Endothelial cell of umbilical vein (primary cell): ENCODE measurements at places on chromosomes 1 and 21.
A peak's percentile ranks its signal among the peaks of the same experiment; 100 is the strongest.

DNA sequence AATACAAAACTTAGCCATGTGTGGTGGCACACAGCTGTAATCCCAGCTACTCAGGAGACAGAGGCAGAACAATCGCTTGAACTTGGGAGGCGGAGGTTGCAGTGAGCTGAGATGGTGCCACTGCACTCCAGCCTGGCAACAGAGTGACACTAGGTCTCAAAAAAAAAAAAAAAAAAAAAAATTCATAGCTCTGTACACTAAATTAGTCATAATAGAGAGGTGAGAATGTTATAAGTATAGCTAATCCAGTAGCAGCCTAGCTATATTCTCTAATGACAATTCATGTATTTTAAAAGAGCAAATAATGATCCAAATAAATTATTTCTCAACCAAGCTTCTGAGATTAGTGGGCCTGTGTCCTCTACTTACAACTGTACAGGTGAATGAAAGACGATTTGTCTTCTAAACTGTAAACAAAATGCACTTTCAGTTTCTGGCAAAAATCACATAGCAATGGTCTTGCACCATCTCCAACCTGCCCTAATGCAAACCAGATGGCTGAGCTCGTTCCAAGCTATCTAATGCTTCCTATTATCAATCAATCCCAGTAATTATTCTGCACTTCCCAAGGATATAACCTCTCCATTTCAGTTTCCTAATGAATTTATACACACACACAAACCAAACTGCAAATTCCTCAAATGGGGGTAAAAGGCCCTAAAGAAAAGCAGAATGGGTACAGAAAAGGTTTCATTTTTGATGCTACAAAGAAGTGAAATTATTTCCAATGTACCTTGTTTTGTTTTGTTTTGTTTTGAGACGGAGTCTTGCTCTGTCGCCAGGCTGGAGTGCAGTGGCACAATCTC lies 56.5 kb downstream of the GATAD2B start:
- no peak for DNase-seq
- no peaks in the 10 kb centered on the region for H3K4me1 ChIP-seq
- H3K36me3 ChIP-seq: no peaks in the 10 kb centered on the region
- no peaks in the 10 kb centered on the region for H3K27me3 ChIP-seq
- H3K4me3 ChIP-seq: no peak overlapping the region

- DNase-seq: no peak
- H3K36me3 ChIP-seq: no peaks in the 10 kb centered on the region
- no peak overlapping the region for H3K27ac ChIP-seq
- peaks cover 37% of the 10 kb centered on the region for H3K4me1 ChIP-seq
Observed at GRCh38 chr21:37449302-37449937, 82.8 kb downstream of the DYRK1A start.

GRCh38 chr1:117602862-117603261 lies 3.0 kb upstream of the TENT5C start:
- peaks cover 15% of the 10 kb centered on the region for H3K4me1 ChIP-seq
- H3K27me3 ChIP-seq: peaks cover 34% of the 10 kb centered on the region
- DNase-seq: no peak
- H3K4me3 ChIP-seq: no peak overlapping the region
- H3K27ac ChIP-seq: no peak overlapping the region

GRCh38 chr1:53626616-53627015 lies 112.3 kb downstream of the GLIS1 start:
- H3K4me1 ChIP-seq: no peaks in the 10 kb centered on the region
- no peaks in the 10 kb centered on the region for H3K36me3 ChIP-seq
- H3K27ac ChIP-seq: no peak overlapping the region
- H3K4me3 ChIP-seq: no peak overlapping the region

GRCh38 chr1:31939484-31940329 lies 1.5 kb upstream of the PTP4A2 start:
- H3K4me3 ChIP-seq: no peak overlapping the region
- H3K4me1 ChIP-seq: peaks cover 37% of the 10 kb centered on the region
- H3K27ac ChIP-seq: no peak overlapping the region

- no peak overlapping the region for H3K27ac ChIP-seq
- no peaks in the 10 kb centered on the region for H3K4me1 ChIP-seq
- DNase-seq: peak; percentile 58
- H3K4me3 ChIP-seq: no peak overlapping the region
- H3K27me3 ChIP-seq: no peaks in the 10 kb centered on the region
Observed at GRCh38 chr1:226608699-226609505, 60.3 kb downstream of the STUM start.

- no peaks in the 10 kb centered on the region for H3K4me1 ChIP-seq
- H3K36me3 ChIP-seq: no peaks in the 10 kb centered on the region
- no peaks in the 10 kb centered on the region for H3K27me3 ChIP-seq
- H3K4me3 ChIP-seq: no peak overlapping the region
- no peak for DNase-seq
Observed at GRCh38 chr1:50521703-50522102, 98.5 kb upstream of the DMRTA2 start.

DNA sequence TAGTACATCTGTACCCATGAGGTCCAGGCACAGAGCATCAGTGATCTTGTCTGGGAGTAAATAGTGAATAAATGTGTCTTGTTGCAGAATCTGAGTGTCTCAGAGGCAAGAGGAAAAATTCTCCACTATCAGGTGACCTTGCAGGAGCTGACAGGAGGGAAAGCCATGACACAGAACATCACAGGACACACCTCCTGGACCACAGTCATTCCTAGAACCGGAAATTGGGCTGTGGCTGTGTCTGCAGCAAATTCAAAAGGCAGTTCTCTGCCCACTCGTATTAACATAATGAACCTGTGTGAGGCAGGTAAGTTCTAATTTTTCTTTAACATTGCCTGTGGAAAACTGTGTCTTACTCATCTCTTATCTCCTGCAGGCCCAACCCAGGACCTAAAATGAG lies 43.1 kb downstream of the IL12RB2 start:
- H3K36me3 ChIP-seq: no peaks in the 10 kb centered on the region
- H3K27me3 ChIP-seq: peaks cover 8% of the 10 kb centered on the region

GRCh38 chr1:153271711-153272110 lies 12.2 kb downstream of the LORICRIN start:
- H3K27me3 ChIP-seq: no peaks in the 10 kb centered on the region
- no peaks in the 10 kb centered on the region for H3K4me1 ChIP-seq
- no peak overlapping the region for H3K4me3 ChIP-seq
- H3K27ac ChIP-seq: no peak overlapping the region
- H3K36me3 ChIP-seq: no peaks in the 10 kb centered on the region
- no peak for DNase-seq

DNA sequence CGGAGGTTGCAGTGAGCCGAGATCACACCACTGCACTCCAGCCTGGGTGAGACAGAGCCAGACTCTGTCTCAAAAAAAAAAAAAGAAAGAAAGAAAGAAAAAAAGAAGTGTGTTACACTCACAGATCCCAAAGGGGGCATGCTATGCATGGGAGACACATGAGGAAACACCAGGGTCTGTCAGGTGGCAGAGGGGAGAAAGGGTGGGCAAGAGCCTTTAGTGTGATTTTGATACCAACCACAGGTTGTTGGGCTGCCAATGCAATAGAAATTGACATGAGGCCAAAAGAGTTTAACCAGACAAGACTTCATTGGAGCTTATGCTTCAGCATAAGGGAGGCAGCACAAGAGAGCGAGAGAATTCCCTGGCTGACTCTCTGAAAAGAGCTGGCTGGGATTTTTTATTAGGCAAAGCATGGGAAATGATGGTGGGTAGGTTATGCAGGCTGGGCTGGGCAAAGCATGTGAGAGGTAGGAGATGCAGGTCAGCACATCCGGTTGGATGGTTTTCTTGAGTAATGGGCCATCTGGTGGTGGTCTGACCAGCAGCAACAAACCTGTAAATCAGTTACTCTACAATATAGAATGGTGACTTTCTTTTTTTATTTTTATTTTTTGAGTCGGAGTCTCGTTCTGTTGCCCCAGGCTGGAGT lies 11.7 kb upstream of the EXTL1 start:
- H3K27ac ChIP-seq: no peak overlapping the region
- no peak overlapping the region for H3K4me3 ChIP-seq
- DNase-seq: no peak
- no peaks in the 10 kb centered on the region for H3K36me3 ChIP-seq
- peaks cover 3% of the 10 kb centered on the region for H3K27me3 ChIP-seq
- H3K4me1 ChIP-seq: no peaks in the 10 kb centered on the region

DNA sequence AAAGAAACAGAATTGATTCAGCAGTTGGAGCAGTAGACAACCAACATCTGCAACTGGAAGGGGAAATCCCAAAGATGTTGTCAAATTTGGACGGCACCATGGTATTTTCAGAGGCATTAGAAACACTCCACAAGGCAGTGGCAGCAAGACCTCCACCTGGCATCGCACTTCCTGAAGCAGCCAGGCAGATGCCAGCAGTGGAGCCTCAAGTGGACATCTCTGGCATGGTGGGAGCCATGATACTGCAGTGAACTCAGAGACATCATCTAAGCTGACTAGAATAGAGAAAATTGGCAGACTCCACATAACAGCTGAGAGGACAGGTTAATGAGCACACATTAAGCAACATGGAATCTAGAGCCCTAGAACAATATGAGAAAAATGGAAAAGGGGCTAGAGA lies 33.9 kb upstream of the RGS8 start:
- no peaks in the 10 kb centered on the region for H3K4me1 ChIP-seq
- no peaks in the 10 kb centered on the region for H3K27me3 ChIP-seq
- H3K27ac ChIP-seq: no peak overlapping the region
- no peaks in the 10 kb centered on the region for H3K36me3 ChIP-seq

DNA sequence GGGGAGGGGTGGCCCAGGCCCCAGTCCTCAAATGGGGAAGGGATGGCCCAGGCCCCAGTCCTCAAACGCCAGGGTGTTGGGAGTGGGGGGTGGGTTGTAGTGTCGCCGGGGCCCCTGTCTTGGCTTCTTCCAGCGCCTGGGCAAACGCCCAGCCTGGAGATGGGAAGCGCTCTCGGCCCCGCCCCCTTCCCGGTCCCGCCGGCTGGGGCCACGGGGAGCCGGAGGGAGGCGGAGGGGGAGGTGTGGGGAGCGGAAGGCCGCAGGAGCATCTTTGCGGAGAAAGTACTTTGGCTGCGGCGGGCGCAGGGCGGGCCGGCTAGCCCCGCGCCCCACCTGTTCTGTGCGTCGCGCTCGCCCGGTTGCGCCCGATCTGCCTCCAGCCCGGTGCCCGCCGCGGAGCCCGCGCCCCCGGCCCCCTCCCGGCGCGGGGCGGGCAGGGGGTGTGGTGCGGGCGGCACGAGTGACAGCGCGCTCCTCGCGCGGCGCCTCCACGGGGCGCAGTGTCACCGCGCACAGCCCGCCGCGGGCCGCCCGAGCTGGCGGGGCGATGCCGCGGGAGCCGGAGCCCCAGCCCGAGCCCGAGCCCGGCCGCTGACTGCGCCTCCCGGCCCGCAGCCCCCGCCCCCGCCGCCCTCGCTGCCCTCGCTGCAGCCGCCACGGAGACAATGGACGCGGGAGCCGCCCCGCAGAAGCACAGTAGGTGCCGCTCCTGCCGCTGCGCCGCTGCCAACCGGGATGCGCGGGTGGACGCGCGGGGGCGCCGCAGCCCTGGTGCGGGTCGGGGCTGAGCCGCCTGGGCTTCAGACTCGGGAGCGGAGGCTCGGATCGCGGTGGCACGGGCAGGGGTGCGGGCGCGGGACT lies 31.1 kb upstream of the PEX10 start:
- no peak overlapping the region for H3K4me3 ChIP-seq
- H3K27ac ChIP-seq: no peak overlapping the region
- no peaks in the 10 kb centered on the region for H3K36me3 ChIP-seq
- peaks cover 13% of the 10 kb centered on the region for H3K27me3 ChIP-seq

- DNase-seq: no peak
- H3K36me3 ChIP-seq: peaks cover 5% of the 10 kb centered on the region
- no peak overlapping the region for H3K27ac ChIP-seq
- peaks cover 7% of the 10 kb centered on the region for H3K4me1 ChIP-seq
- no peaks in the 10 kb centered on the region for H3K27me3 ChIP-seq
- no peak overlapping the region for H3K4me3 ChIP-seq
Observed at GRCh38 chr1:214636436-214636835, 33.4 kb downstream of the CENPF start.

DNA sequence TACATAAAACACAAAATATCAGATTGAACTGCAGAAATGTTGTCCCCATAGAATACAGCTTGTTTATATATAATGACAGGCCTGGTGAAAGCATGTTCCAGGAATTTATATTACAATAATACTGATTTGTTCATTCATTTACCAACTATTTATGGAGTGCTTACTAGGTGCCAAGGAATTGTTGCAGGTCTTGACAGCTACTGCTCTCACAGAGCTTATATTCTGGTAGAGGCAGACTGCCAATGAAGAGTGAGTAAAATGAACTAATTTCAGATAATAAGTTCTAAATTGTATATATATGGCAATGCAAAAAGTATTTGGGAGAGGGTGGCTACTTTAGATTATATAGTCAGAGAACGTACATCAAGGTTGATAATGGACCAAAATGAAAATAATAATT lies 152.0 kb downstream of the COQ8A start:
- no peak overlapping the region for H3K4me3 ChIP-seq
- no peaks in the 10 kb centered on the region for H3K27me3 ChIP-seq
- no peaks in the 10 kb centered on the region for H3K4me1 ChIP-seq

DNA sequence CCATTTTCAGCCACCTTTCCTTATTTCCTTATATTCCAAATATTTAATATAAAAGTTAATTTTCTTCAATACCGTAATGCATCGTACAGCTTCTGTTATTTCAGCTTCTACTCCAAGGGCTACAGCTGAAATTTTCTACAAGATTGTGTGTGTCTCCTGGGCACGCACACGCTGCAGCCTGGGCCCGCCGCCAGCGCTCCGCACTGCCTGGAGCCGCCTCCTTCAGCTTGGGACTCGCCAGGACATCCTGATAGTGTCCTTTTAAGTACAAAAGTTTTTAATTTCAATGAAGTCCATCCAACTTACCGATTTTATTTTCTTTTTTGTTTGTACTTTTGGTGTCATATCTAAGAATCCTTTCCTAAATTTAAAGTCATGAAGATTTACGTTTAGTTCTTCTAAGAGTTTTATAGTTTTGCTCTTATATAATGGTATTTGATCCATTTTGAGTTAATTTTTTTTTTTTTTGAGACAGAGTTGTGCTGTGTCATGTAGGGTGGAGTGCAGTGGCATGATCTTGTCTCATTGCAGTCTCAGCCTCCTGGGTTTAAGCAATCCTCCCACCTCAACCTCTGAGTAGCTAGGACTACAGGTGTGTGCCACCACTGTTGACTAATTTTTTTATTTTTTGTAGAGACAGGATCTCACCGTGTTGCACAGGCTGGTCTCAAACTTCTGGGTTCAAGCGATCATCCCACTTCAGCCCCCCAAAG lies 82.8 kb downstream of the AXDND1 start:
- no peak for DNase-seq
- no peaks in the 10 kb centered on the region for H3K36me3 ChIP-seq
- H3K27me3 ChIP-seq: no peaks in the 10 kb centered on the region
- no peaks in the 10 kb centered on the region for H3K4me1 ChIP-seq
